ENCODE measurements at places on chromosomes 1 and 21. TPM values are rescaled to one million over a fixed set of nuclear protein-coding genes. Genes with fewer than 3 reads are reported as not detected.

TTC34 gene
- 1.3 TPM for total RNA-seq

DNA sequence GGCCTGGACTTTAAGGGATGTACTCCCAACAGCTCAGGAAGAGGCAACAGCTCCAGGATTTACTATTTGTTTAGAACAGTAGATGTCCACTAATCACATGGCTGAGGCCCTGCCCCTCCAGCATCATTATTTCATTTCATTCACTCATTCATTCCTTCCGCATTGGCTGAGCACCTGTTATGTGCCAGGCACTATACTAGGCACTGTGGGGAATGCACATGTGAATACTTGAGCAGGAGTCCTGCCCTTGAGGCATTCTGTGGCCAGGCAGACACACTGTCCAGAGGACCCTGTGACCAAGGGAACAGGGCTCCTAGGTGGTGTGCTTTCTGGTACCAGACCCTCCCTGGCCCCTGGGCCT lies 24.3 kb downstream of the KIAA1614 start:
- DNase-seq, result no peak

DNA sequence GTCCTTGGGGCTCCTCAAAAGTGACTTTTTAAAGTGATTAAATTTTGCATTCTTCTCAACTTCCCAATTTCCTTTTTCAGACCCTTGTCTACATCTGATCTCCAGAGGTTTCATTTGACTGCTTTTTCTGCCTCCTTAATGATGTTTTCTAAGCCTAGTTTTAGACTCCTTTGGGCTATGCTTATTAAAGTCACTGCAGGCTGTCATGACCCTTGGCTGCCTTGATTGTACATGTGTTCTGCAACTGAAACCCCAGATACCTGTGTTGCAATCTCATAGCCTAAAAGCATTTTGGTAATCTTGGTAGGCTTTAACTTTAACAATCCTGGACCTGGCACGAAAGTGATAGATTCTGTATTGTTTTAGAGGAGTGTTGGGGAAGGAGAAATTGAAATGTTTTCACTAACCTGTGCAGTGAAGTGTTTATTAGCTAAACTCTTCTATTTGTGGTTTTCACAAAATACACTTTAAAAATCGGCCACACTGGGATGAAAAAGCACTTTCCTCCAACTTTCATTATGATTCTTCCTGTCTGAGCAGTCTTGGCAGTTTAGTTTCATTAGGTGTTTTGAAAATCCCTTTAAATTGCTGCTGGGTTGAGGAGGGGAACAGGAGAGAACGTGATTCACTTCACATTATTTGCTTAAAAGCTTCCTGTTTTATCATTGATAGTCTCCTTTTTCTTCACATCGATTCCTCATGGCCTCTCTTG lies 4.9 kb downstream of the MACO1 start:
- DNase-seq, result no peak

- DNase-seq, result no peak
These were observed 30.6 kb upstream of the USP24 start for GRCh38 chr1:55245781-55246180.

CD52 gene
- not detected for total RNA-seq

LCE2B gene
- not detected for total RNA-seq
